Activated T-cell treated with anti-CD3 and anti-CD28 coated beads, Interleukin-2, amount 50 U/mL, for 48 hours (primary cell): ENCODE measurements at places on chromosomes 1 and 21.

DNA sequence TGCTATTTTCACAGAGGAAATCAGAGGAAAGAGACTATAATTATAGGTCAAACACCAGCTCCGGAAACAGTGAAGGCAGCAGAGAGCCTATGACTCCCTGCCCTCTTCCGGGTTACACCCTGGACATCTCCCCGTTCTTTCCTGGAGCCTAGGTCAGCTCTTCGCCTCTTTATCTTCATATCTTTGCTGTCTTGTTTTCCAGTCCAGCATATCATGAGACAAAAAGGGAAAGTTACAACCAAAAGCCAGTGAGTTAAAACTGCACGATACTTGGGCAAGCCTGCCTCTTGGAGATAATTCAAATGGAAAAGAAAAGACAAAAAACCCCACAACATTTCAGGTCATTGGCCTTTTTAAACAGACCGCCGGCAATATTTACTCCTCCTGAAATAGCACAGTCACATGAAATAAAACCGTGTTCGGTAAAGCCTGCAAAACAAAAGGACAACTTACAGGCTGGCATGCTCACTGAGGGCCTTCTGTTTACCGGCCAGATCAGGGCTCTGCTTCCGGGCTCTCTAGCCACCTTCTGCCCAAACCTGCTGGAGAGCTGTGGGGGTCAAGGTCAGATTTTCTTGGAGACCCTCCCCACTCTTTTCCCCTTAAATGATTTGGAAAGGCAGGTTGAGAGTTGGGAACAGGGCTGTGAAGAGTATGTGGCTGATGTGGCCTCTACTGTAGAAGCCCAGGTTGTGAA, 42.8 kb upstream of the PPP2R5A start:
- DNase-seq, result no peak

DNA sequence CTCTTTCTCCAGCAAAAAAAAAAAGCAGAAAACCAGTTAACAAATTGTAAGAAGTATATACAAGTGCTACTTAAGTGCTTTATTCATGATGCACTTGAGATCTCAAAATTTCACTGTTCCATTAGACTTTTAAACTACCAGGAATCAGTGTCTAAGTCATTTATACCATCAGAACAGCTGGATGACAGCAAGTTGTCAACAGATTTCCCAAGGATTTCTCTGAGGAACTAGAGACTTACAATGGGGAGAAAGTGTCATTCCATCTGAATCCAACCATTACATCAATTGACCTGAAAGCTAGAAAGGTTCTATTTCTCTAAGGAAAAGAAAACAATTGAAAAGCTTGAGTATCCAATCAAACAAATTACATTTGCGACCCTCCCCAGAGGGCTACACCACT, 43.8 kb downstream of the USH2A start:
- DNase-seq, result no peak

- peak; percentile 52 for DNase-seq
Measured at GRCh38 chr1:93079685-93080141, 630 bp downstream of the MTF2 start.

DNA sequence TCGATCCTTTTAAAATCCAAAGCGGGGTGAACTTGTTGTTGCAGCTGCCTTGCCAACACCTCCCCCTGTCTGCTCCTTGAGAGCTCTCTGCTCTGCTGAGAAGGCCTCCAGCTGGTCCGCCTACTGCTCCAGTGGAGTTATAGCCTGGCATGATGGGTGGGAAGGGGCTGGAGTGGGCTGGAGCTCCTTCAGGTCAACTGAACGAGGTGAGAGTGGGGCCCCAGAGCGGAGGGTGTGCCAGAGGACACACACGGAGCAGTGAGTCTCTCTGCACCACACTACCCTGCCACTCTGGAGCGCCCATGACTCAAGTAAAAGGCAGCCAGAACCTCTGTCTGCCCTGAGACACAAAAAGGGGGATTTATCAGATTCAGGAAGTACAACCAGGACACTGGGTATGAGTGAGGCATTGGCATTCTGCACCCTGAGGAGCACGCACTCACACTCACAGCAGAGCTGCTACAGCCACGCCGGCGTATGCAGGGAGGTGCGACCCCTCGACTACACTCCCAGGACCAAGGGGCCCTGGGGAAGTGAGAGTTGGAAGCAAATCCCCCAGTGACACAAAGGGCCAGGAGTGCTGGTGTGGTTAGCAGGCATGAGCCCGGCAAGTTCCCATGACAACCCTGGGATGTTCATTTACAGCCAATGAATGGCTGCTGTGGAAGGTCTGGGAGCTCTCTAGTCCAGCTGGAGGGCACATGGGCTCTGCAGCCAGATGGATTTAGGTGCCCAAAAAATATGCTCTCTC, 28.0 kb upstream of the EVA1B start:
- DNase-seq, result no peak

DNA sequence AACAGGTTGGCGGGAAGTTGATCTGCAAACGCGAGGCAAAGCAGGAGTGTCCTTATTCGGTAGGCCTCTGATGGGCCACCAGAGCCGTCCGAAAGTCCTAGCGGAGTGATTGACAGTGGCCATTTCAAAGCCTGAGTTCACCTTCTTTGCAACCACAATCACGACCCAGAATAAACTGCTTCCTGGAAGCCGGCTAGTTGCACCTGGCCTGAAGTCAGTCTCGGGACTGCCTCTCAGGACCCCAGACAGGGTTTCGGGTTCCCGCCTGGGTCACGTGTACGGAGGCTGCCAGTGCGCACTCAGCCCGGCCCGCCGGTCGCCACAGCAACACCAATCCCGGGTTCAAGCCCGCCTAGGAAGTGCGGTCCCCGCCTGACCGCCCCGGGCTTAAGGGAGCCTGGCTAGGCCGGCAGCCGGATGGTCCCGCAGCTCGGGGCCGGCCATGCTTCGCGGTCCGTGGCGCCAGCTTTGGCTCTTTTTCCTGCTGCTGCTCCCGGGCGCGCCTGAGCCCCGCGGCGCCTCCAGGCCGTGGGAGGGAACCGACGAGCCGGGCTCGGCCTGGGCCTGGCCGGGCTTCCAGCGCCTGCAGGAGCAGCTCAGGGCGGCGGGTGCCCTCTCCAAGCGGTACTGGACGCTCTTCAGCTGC, at the start of gene TOR3A:
Gene TOR3A, plus strand, starts transcription at position 384 of the 646 bp plus-strand sequence. Its CDS starts 59 bp downstream, at position 443.
- peak; percentile 85 for DNase-seq

- no peak for DNase-seq
Measured at GRCh38 chr1:57483954-57484353, 60.1 kb upstream of the DAB1 start.

- peak; percentile 71 for DNase-seq
Measured at GRCh38 chr1:56831871-56832693, 12.9 kb upstream of the FYB2 start.

GRCh38 chr1:6423321-6423999, 1.1 kb upstream of the ESPN start:
- peak; percentile 84 for DNase-seq

DNA sequence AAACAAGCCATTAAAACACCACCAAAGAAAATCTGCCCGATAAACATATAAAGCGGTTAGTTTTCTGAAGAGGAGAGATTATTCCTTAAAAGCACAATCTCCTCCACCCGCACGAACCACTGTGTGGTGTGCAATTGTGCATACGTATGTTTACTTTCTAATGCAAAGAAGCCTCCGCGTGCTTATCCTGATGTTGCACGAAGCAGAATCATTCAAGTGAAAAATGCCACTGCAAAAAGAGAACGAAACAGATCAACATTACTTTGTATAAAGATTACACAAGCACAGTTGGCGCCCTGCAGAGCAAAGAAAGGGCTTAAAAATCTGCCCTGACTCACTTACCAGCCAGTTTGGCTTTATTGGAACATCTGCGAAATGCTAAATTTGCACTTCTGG, 166.8 kb downstream of the ZNF281 start:
- DNase-seq, result no peak
